ENCODE measurements at places on chromosomes 3 and 15.

DNA sequence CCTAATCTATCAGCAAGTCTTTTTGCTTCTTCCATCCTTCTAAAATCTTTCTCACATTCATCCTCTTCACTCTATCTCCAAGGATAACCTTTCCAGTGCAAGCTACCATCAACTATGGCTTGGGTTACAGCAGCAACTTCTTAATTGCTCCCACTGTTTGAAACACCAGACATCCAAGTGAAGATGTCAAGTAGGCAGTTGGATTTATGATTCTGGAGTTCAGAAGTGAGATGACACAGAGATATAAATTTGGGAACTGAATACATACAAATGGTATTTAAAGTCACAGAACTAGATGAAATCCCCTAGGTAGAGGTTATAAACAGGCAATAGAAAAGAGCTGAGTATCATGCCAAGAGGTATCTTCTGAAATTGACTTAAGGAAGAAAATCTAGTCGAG is 3.7 kb downstream of the UBR1 start:
- DNase-seq, result no peak

GRCh38 chr3:81245501-81245900 is 515.9 kb downstream of the GBE1 start:
- no peak for DNase-seq

DNA sequence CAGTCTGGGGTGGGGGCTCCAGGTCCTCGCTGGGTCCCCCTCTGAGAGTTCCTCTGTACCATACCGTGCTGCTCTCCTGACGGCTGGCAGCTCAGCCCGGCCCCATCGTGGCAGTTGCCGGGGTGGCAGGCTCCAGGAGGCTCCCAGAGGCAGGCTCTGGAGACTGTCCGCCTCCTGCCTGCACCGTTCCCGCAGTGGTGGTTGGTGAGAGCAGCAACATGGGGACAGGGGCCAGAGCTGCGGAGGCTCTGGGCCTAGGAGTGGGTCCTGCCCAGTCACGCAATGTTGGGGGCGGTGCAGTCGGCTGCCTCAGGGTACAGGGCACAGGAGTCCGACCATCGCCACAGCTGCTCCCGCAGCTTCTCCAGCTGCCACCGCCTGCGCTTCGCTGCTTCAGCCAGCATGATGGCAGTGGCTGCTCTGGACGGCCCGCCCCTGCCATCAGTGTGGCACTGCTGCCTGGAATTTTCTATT is 492.7 kb downstream of the AGBL1 start:
- no peak for DNase-seq

DNA sequence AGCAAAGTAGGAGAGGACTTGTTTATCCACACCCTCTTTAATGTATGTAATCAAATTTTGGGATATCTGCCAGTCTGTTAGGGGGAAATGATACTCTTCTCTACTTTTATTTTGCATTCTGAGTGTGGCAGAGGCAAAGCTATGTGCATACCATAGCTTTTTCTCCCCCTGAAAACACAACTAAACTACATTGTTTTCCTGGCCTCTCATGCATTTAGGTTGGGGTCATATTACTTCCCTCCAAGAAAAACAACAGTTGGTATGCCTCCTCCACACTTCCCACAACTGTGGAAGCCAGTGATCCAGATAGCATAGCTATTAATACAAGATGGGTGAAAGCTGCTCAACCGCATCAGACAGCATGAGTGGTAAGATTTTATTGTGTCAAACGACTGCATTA is 6.9 kb downstream of the RPL15 start:
- no peak for DNase-seq

- DNase-seq, result peak; percentile 19
Measured at GRCh38 chr3:113287111-113287802, 75.9 kb downstream of the BOC start.

GRCh38 chr3:172713316-172713715 is 2.4 kb upstream of the NCEH1 start:
- DNase-seq, result no peak

GRCh38 chr3:16482770-16483531 is 30.5 kb downstream of the RFTN1 start:
- peak; percentile 24 for DNase-seq

DNA sequence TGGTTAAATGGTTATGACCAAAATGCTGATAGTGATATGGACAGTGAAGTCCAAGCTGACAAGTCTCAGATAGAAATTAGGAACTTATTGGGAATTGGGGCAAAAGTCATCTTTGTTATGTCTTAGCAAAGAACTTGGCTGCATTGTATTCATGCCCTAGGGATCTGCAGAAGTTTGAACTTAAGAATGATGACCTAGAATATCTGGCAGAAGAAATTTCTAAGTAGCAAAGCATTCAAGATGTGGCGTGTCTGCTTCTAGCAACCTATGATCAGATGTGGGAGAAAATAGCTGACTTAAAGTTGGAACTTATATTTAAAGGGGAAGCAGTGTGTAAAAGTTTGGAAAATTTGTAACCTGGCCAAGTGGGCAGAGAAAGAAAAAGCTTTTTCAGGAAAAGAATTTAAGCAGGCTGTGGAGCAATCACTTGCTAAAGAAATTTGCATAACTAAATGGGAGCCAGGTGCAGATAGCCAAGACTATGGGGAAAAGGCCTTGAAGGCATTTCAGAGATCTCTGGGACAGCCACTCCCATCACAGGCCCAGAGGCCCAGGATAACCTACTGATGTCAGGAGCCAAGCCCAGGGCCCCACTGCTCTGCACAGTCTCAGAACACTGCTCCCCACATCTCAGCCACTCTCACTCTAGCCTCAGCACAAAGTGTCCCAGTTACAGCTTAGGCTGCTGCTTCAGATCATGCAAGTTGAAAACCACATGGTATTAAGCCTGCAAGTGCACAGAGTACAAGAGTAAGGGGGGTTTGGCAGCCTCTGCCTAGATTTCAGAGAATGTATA is 147.8 kb upstream of the TGFBR2 start:
- no peak for DNase-seq

DNA sequence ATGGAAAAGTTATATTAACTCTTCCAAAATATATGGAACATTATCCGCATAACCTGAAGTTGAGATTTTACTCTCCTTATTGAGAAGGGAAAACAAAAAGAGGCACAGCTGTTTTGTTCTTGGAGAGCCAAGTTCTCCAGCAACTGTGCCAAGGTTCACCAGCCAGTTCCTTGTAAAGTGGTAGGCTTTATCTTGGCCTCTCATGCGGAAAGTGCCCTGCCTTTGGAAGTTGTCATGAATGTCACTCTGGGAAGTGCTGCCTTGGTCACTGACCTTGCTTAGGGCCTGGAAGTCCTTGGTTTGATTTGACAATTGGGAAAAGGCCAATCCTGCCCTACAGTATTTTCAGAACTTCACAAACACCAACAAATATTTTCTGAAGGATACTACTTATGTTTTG is 44.2 kb upstream of the THRB start:
- no peak for DNase-seq

- DNase-seq, result peak; percentile 54
Measured at GRCh38 chr3:56894881-56895431, 93.2 kb upstream of the ARHGEF3 start.

DNA sequence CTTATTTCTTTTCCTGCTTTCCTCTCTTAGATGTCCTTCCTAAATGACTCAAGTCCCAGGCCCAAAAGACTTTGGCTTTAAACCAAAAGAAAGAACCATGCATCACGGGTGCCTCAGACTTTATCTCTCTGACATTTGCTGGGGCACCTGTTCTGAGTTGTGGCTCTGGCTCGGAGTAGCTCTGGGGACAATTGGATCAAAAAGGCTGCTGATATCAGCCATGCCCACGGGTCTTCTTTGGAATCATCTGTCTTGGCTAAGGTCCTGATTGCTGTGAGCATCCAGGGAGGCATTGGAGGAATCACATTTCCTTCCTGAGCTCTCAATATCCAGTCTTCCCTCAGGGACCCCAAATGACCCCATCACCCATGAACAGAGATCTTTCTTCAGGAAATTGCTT is 59.9 kb downstream of the CLSTN2 start:
- DNase-seq, result no peak

DNA sequence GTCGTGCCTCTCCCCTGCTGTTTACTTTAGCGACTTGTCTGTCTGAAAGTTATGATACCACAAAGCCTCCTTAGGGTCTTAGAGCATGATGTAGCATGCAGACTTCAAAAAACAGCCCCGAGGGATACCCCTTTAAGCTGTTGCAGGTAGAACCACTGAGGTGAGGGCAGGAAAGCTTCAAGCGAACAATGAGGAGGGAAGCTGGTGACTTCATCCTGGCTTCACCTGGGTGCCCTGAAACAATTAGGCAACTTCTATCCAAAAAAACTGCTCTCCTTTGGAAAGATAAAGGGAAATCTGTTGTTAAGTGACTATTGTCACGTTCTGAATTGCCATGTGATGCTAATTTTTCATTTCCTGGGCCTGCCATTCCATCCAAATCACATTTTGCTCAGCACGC is 231.6 kb downstream of the SOX2 start:
- DNase-seq, result no peak

GRCh38 chr3:127085576-127085975 is 102.7 kb downstream of the PLXNA1 start:
- no peak for DNase-seq

DNA sequence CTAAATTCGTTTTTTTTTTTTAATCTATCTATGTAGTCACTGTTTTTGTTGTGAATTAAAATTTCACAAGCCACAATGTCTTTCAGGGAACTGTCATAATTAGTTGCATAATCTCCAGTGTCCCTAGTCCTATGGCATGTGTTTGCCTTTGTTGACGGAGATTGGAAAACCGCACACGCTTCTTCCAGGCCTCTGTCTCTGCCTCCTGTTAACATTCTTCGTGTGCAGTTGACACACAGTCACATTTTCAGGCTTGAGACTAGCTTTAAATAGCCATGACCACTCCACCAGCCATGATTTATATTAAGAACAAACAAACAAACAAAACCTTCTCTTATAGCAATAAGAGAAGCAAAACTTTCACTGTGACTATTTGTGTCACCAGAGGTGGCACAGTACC is 139.8 kb downstream of the DUT start:
- DNase-seq, result no peak

- DNase-seq, result no peak
Measured at GRCh38 chr15:85717212-85717611, 77.5 kb downstream of the KLHL25 start.

- no peak for DNase-seq
Measured at GRCh38 chr3:120302361-120302760, 17.3 kb upstream of the GPR156 start.

DNA sequence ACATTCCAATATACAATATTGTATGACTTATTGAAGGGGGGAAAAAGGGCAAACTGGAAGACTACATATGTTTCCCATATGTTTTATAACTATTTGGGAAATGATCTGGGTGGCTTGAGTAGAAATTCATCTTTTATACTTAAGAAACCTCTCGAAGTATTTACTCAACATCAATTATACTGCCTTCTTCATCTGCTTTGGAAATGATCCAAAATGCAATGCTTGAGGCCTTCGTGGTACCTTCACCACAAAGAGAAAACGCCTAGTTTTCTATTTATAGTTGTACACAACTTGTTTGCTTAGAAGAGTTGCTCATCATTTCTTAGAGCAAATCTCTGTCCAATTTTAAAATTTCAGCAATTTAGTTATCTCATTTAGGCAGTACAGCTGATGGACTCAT is 18.8 kb downstream of the ACKR4 start:
- DNase-seq, result no peak

DNA sequence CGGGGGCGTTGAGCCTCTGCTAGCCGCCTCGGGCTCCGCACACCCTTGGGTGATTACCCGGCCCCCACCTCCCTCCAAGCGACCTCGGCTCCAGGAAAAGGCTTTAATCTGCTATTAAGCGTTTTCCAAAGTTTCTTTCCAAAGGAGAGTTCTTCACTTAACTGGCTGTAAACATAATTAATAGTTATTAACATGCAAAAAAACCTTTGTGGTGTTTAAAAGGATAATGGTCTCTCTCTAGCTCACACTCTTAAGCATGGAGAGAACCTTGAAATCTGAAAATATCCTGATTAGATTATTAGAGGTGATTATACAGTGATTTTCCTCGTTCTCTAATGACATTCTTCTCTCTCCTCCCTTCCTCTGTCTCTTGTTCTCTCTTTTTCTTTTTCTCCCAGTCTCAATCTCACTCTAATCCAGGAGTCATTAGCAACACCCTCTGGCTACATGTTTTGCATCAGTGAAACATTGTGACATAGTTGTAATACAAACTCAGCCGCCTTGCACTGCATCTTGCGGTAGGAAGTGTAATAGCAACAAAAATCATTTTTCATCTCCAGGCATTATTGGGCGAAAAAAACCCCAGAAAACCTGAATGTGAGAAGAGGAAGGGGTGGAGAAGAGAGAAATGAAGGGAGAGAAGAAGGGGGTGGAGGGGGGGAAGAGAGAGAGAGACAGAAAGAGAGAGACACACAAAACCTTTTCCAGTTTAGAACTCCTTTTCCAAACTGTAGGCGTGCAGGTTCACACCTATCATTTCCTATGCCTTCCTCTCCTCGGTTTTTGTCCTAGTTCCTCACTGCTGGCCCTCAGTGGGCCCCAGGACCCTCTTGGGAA is 24.4 kb downstream of the NR2F2 start:
- DNase-seq, result no peak

DNA sequence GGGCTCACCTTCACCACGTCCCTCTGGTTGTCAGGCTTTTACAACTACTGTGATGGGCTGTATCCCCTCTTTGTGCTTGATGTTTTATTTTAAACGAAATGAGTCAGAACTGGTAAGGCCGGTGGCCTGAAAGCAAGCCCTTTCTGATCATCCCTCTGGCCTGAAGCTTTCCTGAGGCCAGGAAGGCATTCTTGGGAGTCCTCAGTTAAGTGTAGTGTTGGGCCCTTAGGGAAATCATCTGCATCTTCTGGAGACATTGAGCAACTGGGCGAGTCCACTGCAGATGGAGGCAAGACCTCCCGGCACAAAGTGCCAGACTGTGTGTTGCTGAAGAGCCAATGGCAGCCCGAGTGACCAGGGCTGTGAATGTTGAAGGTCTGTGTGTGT is 33.0 kb upstream of the AMOTL2 start:
- DNase-seq, result no peak

GRCh38 chr15:29747837-29748417 is 74.3 kb downstream of the TJP1 start:
- DNase-seq, result no peak

DNA sequence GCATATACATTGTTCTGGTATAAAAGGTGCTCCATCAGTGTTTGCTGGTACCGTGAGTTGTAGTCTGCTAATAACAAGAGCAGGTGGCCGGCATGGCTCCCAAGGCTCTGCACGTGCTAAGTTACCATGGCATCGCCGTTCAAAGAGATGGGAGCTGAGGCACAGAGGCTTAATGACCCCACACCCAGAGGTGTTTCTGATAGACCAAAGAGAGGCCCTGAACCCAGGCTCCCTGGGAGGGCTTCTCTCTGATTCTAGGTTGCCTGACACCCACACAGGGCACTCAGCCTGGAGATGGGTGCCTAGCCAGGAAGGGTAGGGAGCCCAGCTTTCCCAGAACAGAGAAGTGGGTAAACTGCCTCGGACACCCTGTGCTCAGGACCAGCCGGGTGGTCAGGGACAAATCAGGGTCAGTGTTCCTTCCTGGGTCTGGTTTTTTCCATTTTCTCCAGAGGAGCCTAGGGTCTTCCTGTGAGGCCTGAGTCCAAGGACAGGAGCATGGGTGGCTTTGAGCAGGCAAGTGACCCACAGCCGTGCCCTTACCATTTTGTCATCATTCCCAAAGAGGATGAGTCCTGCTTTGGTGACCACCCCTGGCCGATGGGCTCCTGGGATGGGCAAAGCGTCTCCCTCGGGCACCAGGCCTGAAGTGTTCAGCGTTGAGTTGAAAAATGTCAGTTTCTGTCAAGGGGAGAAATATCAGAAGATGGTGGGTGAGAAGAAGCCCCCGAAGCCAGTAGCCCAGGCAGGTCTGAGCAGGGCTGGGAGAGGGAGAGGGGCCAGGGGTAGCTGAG is 27.3 kb downstream of the ALDH1L1 start:
- no peak for DNase-seq

- no peak for DNase-seq
Measured at GRCh38 chr3:149965278-149965677, 5.4 kb downstream of the PFN2 start.

- peak; percentile 53 for DNase-seq
Measured at GRCh38 chr15:89068325-89068784, 19.9 kb upstream of the ABHD2 start.

Data from GM13977 (cell line).